ENCODE measurements at places on chromosomes 13 and 19.

- no peak for DNase-seq
Measured at GRCh38 chr13:109255141-109255856, 531.1 kb downstream of the IRS2 start.

- no peak for DNase-seq
Measured at GRCh38 chr19:48396824-48397176, 3.3 kb downstream of the GRIN2D start.

- DNase-seq: no peak
Measured at GRCh38 chr19:48196933-48197665, 26.6 kb downstream of the ZSWIM9 start.

DNA sequence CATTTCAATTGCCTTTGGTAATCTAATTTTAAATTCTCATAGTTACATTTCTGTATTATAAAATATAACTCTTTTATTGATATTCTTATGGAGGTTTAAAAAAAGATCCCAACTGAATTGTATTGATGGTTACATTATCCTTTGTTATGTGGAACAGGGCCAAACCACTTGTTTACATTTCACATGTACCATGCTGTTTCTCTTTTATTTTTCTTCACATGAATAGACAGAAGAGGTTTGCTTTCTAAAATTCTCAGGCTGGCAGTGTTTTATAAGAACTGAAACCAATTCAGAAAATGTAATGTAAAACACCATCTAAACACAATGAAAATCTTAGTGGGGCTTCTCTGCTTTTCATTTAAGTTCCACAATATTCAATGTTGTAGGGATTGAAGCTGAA is 122.5 kb downstream of the GPC5 start:
- no peak for DNase-seq
